Activated T-cell treated with anti-CD3 and anti-CD28 coated beads, Interleukin-2, amount 50 U/mL, for 4 hours (primary cell): ENCODE measurements at places on chromosomes 2 and 18. TPM values are rescaled to one million over a fixed set of nuclear protein-coding genes. Genes with fewer than 3 reads are reported as not detected.

The KCNK3 gene
- total RNA-seq = 0.08 TPM

The GPBAR1 gene
- total RNA-seq = 0.66 TPM

The ALKAL2 gene
- total RNA-seq = not detected

The MEP1B gene
- not detected for total RNA-seq

The IL36G gene
- total RNA-seq = not detected

The DYNAP gene
- not detected for total RNA-seq

The CFAP65 gene
- not detected for total RNA-seq

The CNDP1 gene
- 0.49 TPM for total RNA-seq

The TUBA3E gene
- not detected for total RNA-seq

The KCTD1 gene
- total RNA-seq = 2.6 TPM

- DNase-seq = no peak
Observed at GRCh38 chr2:37911296-37911873, 13.7 kb upstream of the RMDN2 start.

DNA sequence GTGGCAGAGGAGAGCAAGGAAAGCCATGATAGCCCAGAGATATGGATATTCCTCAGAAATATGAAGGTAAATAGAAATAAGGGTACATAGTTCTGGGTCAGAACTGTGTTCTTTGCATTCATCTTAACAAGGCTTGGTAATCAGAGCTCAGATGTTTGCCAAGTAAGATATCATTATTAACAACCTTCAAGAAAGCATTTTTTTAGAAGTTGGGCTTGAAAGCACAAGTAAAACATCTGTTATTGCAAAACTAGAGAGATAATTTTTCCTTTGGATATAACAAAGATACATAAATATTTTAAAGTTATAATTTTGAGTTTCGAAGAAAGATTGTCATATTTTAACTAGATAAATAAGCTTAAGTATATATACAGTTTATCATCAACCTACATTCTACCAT lies 171.4 kb downstream of the ZNF804A start:
- no peak for DNase-seq

- no peak for DNase-seq
Observed at GRCh38 chr2:37059841-37060240, 24.3 kb downstream of the HEATR5B start.

- no peak for DNase-seq
Observed at GRCh38 chr2:46305187-46305586, 8.0 kb downstream of the EPAS1 start.

DNA sequence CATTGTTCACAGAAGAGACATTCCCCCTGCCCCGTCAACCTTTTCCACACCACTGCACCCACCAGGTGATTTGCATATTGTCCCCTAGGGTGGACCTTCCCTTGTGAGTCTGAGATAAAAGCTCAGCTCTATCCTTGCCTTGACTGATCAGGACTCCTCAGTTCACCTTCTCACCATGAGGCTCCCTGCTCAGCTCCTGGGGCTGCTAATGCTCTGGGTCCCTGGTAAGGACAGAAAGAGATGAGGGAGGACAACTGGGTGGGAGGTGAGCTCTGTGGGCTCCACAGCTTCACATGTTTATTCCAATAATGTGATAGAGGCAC lies 1160.1 kb downstream of the RPIA start:
- DNase-seq = no peak

DNA sequence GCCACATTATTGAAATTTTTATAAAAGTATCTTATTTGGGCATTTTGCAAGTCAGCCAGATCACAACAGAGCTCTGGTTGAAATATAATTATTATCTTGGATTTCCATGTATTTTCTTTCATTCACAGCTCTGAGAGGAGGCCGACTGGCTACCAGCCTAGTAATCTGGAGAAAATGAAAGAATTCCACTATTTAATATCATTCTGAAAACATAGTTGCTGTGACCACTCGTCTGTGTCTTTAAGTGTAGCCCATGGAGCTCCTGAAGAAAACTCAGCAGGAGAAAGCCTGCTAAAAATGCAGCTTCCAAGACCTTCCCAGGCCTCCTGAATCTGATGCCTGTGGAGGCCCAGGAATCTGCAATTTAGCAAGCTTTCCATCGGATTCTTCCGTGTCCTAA lies 114.7 kb downstream of the SH3BP4 start:
- no peak for DNase-seq

DNA sequence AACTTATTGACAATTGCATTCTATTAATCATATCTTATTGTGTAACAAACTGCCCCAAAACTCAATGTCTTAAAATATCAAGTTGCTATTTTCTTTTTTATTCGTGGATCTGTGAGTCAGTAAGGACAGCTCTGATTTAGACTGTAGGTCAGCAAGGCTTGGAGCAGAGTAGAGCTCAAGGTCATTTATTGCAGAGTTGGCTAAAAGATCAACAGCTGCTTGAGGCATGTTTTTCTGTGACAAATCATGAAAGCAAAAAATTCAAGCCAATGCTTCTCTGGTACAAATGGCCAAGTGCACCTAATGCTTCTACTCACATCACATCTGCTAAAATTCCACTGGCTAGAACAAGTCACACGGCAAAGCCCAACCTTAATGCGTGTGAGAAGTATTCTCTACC lies 497.7 kb upstream of the LRATD1 start:
- DNase-seq = no peak

DNA sequence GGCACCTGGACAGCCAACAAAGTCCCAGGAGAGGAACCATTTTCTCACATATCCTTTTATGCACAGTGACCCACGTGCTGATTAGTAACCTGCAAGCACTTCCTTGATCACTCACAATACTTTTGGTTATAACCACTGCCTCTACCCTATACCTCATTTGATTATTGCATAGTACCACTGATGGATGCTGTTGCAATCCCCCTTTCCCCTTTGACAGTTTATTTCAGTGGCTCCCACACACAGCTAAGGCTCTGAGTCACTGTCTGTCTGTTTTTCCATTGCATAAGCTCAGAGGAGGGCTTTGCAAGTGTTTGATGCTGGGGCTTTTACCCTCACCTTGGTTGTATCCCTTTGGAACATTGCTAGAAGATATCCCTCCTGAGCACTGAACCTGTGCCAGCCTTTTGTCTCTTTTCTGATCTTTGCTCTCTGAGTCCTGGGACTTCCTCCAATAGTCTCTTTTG lies 101.7 kb upstream of the RBBP8 start:
- DNase-seq = no peak

- DNase-seq = no peak
Observed at GRCh38 chr2:138831154-138831553, 51.0 kb upstream of the NXPH2 start.

- DNase-seq = no peak
Observed at GRCh38 chr18:62399781-62400308, 74.7 kb downstream of the TNFRSF11A start.

- DNase-seq = no peak
Observed at GRCh38 chr2:162037028-162037795, 36.8 kb downstream of the DPP4 start.

GRCh38 chr2:172445851-172446250 lies 18.5 kb downstream of the ITGA6 start:
- no peak for DNase-seq

DNA sequence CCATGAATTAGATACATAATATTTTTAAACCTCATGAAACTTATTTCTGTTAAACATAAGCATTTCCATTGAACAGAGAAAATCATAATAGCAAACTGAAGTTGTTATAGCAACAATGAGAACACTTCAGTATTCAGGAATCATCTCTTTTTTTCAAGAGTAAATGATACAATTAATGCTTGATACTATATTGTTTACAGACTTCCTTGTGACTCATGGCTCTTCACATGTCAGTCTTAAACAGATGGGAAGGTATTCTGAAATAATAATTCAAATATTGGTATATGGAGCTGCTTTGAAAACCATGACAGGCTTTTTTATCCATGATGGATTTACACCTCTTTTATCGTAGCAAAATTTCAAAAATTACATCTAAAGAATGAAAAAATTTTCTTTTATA lies 226.5 kb upstream of the RBMS1 start:
- no peak for DNase-seq

GRCh38 chr2:226031647-226032501 lies 632.4 kb downstream of the NYAP2 start:
- DNase-seq = no peak

DNA sequence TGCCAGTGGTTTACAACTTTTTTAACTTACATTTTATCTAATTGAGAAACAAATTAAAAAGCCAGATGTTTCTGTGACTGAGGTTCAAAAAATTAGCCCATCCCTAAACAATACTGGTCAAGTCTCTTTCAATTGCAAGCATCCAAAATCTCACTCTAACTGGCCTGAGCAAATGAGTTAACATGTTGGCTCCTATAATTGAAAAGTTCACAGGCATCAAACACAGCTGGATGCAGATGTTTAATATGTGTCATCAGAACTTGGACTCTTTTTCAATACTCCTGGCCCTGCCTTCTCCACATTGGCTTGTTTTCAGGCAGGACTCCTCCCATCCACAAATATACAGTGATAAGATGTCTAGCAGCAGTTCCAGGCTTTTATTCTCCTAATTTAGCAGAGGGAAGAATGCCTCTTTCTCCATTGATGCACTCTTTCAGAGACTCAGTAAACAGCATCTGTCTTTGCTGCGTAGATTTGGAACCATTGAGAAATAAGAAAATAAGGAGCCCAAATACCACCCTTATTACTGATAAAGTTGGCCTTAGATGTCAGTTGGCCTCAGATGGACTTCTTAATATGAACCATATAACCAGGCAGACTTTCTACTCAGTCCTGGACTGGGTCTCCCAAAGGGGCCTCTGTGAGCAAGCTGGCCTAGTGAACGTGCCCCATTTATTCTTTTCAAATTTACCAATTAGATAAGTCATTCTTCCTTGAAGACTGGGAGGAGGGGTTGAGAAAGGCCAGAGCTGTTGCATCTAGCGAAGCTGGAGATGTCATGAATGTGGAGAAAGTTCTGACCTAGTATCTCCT lies 30.4 kb upstream of the FN1 start:
- DNase-seq = no peak

DNA sequence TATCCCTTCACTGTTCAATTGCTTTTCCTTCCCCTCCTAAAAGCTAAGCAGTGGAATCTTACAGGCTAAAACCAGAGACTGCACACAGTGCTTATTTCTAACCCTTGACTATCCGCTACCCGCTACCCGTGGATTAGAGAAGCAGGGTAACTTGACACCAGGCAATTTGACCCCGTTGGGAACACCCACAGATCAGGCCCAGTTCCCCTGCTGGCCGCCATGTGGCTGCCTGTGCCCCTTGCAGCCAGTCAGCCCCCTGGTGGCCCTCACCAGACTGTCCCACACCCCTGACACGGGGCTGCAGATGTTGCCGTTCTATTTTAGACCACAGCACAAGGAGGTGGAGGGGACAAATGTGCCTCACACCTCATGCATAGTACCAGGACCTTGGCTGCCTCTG lies 74.8 kb downstream of the TXNL1 start:
- no peak for DNase-seq

DNA sequence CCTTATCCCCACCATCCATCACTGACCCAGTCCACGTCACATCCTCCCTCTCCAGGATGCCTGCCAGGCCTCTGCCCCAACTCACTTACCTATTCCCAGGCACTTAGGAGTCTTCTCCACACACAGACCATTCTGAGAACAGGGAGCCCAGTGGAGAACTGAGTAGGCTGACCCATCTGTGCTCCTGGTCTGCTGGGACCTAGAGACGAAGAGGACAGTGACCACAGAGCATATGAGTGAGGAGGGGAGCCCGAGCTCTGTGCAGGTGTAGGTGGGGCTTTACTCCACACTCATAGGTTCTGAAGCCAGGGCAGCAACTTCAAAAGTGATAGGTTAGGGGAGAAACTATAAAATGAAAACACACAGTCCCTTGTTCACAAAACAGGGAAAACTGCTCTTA lies 130.0 kb downstream of the NDUFA10 start:
- DNase-seq = no peak

DNA sequence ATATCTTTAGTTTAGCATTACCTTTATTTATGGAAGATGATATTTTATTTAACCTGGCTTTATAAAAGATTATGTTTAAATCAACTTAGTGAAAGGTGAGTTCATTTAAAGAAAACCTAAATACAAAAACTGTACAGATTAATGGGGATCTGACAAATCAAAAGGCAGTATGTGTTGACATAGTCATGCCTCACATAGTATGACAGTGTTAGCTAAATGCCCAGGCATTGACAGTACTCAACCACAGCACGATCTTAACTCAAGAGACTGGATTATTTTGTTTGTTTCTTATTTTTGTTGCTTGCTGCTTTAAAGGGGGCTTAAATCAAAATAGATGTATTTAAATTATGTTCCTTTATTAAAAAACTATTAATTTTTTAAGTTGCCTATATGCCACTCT lies 7.8 kb downstream of the DOK6 start:
- DNase-seq = no peak

DNA sequence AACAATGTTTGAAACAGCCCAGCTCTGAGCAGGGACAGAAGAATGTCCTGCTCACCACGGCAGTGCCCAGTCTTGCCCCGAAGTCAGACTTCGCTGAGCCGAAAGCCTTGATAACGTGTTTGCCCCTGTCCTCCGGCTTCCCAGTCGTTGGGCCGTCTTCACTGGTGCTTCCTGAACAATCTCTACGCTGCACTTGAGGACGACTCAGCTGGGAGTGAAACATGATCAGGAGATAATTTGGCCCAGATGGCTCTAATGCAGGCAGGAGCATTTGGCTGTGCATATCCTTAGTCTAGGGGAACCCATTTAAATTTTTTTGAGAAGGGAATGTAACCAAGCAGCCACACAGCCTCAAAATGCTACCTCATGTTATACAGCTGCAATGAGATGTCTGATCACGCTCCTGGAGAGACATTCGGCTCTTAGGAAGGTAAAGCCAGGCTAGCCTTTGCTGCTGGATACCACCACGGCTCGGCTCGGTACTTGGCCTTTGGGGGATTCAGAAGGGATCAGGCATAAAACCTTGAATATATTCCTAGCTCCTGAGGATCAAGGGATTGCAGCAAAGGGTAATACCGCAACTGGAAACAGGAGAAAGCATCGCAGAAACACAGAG lies 43.6 kb downstream of the FECH start:
- no peak for DNase-seq

GRCh38 chr2:20051532-20052228 lies at the start of gene LAPTM4A:
LAPTM4A (minus strand) TSS chr2:20051628; CDS start chr2:20051520, 108 bp downstream.
- peak; percentile 96 for DNase-seq

DNA sequence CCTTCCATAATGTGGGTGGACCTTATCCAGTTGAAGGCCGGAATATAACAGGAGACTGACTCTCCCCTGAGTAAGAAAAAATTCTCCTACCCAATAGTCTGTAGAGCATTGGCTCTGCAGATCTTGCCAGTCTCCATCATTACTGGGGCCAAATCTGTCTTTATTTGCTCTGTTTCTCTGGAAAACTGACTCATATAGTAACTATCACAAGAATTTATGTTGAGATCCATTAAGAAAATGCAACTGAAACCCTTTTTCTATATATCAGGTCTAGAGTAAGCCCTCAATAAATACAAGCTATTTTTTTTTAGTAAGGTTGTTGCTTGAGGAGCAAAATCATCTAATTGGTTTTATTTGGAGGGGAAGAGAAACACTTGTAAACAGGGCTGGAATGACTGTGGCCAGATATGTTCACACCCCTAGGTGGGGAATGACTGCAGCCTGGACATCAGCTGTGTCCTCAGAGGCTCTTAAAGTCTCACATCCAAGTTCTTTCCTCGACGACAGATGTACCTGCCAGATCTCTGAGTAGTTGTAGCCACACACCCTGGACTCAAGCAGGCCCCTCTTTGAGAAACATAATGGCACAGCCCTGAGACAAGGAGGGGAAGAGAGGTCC lies 339.7 kb downstream of the TNS1 start:
- DNase-seq = no peak
